GM23248 (cell line): ENCODE measurements at places on chromosomes 3 and 15.

GRCh38 chr3:177538750-177539730 lies 341.8 kb upstream of the TBL1XR1 start:
- no peak for DNase-seq

DNA sequence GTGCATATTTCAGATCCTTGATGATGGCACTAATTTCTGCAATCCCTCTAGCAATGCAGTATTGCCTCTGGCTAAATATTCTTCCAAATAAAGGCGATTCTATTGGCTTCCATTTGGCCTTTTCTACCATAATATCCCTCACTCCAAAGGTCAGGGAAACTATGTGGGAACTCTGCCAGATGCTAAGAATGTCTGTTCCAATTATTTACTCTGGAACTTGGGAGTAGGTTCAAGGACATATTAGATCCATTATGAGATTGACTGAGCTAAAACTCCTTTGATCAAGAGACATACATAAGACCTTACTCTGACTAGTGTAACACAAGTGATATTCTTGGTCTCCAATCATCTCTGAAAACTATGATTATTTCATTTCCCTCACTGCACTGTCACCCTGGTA lies 674.5 kb upstream of the NECTIN3 start:
- no peak for DNase-seq

- DNase-seq, result no peak
Observed at GRCh38 chr3:176357891-176358290, 839.4 kb downstream of the TBL1XR1 start.

DNA sequence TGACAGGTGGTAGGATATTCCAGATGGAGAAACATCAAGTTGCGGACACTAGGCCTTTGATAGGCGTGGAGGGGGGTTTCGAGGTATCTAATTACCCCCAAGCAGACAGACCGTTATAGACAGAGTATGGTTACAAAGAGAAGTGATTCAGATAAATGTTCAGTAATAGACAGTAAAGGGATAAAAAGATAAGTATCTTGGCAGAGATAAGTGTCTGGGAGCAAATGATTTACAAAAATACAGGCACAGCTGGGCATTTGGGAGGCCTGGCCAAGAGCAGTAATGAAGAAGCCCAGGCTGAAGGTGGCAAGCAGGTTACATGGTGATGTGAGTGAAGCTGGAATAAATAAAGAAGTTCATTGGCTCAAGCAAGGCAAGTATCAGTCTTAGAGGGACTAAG lies 659 bp upstream of the MYH15 start:
- no peak for DNase-seq

DNA sequence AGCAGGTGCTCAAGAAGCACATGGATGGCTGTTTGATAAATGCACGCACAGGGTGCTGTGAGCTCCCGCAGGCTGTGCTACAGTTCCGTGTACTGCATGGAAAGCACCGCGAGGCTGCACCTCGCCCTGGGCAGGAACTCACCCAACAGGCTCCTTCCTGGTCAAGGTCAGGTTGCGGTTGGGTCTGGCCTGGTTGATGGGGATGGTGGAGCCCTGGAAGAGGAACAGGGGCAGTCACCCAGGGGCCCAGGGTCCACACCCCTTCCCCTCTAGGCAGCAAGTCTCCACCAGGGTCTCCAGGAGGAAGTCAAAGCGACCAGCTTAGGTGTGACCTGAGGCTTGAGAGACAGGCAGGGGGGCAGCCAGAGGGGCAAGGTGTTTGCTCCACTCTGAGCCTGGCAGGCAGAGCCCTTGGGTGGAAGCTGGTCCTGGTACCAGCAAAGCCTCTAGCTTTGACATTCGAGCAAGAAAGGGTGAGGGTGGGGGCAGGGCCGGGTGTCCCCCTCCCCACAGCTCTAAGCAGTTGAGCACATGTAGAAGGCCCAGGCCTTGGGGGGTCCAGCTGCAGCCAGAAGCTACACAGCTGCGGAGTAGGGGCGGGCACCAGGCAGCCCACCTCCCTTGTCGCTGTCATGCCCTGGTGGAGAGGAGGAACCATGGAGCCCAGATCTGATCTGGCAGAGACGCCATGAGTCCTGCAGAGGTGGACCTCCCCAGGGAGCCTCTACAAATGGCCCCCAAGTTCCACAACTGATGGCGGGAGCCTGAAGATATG lies 46.3 kb upstream of the SLC41A3 start:
- no peak for DNase-seq

- no peak for DNase-seq
Observed at GRCh38 chr3:15271030-15271429, 61.4 kb downstream of the SH3BP5 start.

DNA sequence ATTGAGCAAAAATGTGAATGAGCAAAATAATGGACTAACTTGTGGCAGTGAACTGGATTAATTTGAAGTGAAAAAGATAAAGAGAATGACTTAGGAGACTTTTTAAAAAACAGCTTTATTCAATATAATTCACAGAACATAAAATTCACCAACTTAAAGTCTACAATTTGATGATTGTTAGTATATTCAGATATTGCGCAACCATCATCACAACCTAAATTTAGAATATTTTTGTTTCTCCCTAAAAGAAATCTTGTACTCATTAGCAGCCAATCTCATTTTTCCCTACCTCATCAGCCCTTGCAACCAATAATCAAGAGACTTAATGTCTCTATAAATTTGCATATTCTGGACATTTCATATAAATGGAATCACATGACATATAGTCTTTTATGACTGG lies 496.5 kb downstream of the IGSF11 start:
- peak; percentile 0 for DNase-seq

GRCh38 chr3:115084686-115085085 lies 62.4 kb downstream of the ZBTB20 start:
- DNase-seq, result peak; percentile 35

DNA sequence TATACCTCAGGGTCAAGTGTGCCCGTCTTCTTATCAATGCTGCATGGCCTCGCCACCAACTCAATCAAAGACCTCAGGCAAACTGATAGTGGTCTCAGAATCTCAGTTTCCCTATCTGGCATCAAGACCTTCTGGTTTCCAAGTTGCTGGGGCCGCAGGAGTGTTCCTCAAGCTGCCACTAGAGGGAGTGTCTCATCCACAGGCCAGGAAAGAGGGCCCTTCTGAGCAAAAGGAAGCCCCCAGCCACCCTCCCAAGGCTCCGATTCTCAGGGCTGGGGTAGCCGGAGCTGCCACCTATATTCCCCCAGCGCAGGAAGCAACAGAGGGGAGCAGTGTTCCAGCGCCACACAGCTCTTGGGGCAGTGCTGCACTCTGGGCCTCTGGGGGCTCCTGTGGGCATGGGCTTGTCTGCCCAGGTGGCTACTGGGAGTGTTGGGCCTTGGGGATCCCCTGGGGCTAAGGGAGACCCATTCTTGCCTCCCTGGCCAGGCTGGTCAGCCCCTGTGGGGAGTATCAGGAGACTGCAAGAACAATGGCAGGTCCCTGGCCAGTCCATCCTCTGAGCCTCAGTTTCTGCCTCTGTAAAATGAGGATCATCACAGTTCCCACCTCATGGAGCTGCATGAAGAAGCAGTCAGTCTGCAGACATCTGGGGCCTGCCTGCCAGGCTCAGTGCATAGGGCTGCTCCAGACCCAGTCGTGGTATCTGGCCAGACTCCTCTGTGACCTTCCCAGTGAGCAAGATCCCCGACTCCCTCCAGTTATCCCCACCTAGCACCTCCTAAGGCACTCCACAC lies 23.4 kb upstream of the SEC13 start:
- peak; percentile 49 for DNase-seq

DNA sequence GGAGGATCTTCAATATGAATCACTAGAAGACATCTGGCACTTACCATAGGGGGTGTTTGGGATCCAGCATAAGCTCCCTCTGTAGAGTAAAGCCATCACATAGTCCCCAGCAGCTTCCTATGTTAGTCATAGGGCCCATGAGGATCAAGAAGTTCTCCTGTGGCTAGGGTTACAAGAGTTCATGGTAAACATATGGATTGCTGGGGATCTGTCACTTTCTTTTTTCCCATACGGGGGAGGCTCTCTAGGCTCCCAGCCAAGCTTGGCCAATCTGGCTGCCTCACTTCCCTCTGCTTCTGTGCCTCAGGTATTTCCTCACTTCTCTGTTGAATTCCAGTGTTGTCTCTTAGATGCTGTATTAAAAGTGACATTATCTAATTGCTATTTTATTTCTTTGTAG lies 597.9 kb downstream of the PDCD6IP start:
- DNase-seq, result no peak

GRCh38 chr3:61570813-61571212 lies 9.4 kb downstream of the PTPRG start:
- no peak for DNase-seq

- DNase-seq, result peak; percentile 3
Observed at GRCh38 chr3:94360987-94361386, 298.1 kb downstream of the NSUN3 start.

DNA sequence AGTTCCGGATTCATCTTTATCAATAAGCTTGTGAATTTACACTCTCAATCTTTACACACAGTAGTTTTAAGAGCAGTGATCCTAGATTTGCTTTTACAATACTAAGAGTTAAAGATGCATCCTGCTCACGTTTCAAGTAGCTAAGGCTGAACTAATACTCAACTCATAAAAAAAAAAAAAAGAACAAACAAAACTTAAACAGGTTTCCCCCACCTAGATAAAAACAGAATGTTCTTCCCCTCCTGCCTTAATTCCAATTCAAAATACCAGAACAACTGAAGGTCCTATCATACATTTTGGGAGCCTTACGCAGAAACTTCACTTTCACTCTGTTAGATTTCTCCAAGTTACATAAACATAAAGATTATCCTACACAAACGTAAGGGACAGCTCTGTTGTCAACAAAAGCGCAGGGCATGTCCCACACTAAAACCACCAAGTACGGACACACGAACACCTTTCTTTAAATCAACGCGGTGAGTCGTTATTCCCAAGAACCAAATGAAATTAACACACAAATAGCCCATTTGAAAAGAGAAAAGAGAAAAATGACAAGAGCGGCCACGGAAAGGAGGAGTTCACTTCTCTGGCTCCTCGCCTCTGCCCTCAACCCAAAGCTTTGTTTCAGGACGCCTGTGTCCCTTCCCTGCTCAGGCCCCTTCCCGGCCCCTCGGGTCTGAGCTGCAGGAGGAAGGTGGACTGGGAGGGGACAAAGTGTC lies 941 bp downstream of the CBLB start:
- peak; percentile 32 for DNase-seq

GRCh38 chr3:194468086-194468485 lies 18.7 kb downstream of the ATP13A3 start:
- no peak for DNase-seq

DNA sequence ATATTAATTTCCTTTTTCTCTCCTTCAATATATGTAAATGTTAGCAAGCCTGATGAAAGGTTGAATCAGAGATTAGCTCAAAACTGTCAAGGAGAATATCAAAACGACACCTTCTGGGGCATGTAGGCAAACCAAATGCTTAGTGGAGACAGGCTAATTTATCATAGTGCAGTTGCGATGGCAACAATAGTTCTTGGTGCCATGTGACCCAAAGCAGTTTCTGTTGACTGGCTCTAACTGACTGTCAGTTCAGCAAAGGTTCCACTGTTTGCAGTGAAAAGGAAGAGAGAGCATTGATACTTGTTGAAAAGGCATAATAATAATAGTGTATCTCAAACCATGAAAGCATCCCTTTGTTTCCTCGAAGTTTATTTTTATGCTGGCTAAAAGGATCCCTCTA lies 513.9 kb downstream of the NLGN1 start:
- DNase-seq, result no peak

DNA sequence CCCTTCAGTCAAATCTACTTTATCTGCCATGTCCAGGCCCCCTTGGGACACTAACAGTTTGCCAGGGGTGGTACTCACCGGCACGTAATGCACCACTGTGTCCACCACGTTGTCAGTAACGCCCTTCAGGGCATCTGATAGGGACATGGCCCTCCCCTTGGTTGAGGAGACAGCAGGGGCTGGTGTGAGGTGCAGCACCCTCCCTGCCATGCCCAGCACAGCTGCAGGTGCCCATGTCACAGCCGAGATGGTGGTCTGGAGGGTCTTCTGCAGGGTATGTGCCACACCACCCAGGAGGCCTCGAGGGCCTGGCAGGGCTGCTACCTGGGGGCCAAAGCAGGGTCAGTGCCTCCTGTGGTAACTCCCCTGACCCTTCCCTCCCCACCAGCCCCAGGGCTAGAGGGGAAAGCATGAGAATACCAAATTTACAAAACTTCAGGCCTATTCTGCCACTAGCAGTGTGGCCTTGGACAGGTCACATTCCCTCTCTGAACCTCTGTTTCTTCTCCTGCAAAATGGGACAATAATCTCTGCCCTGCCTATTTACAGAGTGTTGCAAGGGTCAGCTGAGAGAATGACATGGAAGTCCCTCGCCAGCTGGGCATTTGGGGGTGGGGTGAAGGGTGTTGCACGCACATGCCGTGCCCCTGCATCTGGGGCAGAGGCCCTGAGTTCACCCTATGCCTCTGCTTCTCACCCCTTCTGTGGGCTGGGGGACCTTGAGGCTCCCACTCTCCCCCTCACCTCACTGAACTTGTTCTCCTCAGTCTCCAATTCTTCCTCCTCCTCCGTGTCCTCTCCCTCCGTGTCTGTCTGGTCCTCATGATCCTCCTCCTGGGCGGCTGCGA lies 11.8 kb upstream of the KIF7 start:
- no peak for DNase-seq

DNA sequence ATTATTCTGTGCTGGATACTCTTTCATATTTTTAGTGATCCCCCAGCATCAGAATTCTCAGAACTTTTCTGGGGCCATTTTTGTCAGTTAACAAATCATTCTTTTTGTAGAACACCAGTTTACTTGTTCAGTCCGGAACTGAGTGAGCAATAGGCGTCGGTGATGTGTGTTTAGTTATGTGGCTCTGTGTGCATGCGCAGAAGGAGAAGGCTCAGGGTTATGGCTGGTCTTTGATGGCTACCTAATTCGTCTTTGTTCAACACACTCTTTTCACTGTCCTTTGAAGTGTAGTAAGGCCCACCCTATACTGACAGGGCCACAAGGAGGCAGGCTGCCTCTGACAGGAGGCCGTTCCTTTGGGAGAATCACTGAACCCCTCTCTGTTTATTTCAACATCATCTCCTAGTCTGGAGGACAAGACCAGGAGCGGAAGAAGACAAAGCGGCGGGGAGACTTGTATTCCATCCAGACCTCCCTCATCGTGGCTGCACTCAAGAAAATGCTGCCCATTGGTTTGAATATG lies 158.2 kb upstream of the CHRM5 start:
- no peak for DNase-seq

GRCh38 chr3:188507244-188507720 lies 353.3 kb downstream of the LPP start:
- DNase-seq, result peak; percentile 85

DNA sequence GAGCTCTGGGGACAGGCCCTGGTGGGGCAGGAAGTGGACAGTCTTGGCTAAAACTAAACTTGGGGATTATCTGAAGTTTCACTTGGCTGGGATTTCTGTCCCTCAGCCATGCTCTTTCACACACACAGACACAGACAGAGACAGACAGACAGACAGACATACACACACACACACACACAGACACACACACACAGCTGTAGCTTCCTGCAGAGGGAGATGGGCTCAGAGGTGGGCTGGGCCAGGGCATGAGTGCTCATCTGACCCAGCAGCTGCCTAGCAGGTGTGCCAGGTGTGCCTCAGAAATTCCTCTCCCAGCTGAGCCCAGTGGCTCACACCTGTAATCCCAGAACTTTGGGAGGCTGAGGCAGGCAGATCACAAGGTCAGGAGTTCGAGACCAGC lies 3.3 kb downstream of the RHOV start:
- DNase-seq, result no peak
